ENCODE measurements at places on chromosomes 4 and X.

GRCh38 chrX:73823473-73824004 lies 260.5 kb downstream of the CHIC1 start:
- DNase-seq: no peak

DNA sequence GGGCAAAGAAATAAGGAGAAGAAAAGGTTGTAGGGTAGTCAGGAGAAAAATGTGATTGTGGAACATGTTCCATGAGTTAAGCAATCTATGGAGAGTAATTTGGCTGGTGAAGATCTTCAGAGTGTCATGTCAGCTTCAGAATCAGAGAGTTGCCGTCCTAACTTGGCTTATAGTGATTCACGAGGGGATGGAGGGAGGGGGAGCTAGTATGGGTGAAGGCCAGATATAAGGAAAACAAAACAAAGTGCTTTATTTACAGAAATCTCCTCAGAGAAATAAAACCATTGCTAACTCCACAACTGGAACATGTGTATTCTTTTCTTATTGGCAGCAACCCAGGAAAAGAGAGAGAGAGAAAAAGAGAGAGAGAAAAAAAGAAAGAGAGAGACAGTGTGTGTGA lies 256.5 kb upstream of the NRK start:
- no peak for DNase-seq

GRCh38 chr4:46886711-46887110 lies 22.3 kb downstream of the COX7B2 start:
- DNase-seq: no peak

- no peak for DNase-seq
Measured at GRCh38 chr4:109728385-109728784, 1.5 kb downstream of the PLA2G12A start.

- no peak for DNase-seq
Measured at GRCh38 chr4:33722800-33723516, 2521.4 kb downstream of the ARAP2 start.

- DNase-seq: no peak
Measured at GRCh38 chr4:149370785-149371420, 444.7 kb downstream of the IQCM start.

GRCh38 chrX:96453139-96453538 lies 231.5 kb upstream of the DIAPH2 start:
- no peak for DNase-seq

- peak; percentile 4 for DNase-seq
Measured at GRCh38 chrX:48003367-48003757, 427 bp downstream of the ZNF182 start.

GRCh38 chr4:128830906-128831503 lies 21.5 kb downstream of the JADE1 start:
- no peak for DNase-seq

- DNase-seq: no peak
Measured at GRCh38 chrX:139585613-139586012, 55.1 kb downstream of the F9 start.

DNA sequence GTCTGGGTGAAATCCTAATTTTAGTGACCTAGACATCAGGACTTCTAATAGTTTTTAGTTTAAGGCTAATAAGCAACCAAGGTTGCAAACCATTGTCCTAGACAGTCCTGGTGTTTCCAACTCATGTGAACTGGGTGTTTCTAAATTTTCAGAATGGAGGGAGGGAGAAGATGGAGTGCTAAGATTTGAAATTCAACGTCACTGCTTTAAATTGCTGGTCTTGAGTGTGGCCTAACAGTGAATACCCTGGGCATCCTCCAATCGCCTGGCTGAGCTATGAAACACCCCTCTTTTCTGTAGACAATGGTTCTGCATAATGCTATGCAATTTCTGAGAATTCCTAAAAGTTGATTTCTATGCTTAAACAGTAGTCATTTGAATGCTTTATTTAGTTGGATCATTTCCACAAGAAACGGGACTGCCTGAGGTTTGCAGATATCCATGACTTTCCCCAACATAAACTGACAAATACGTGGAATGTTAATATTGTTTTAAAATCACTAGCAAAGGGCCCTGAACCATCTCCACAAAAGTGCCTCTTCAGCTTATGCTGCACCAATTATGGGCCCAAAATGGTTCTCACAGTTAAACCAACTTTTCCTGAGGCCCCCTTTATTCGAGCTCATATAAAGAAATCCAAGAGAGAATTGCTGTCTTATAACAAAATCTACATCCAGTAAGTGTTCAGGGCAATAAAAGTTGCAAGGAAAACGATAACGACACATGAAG lies 1.1 kb downstream of the FBXL5 start:
- no peak for DNase-seq

GRCh38 chrX:150352581-150352980 lies 10.5 kb upstream of the MAMLD1 start:
- no peak for DNase-seq
